RPMI7951 (cell line): ENCODE measurements at places on chromosomes 7 and 10. TPM values are rescaled to one million over a fixed set of nuclear protein-coding genes. Genes with fewer than 3 reads are reported as not detected.

- no peak for DNase-seq
Observed at GRCh38 chr10:15027741-15028140, 16.0 kb upstream of the OLAH start.

DNA sequence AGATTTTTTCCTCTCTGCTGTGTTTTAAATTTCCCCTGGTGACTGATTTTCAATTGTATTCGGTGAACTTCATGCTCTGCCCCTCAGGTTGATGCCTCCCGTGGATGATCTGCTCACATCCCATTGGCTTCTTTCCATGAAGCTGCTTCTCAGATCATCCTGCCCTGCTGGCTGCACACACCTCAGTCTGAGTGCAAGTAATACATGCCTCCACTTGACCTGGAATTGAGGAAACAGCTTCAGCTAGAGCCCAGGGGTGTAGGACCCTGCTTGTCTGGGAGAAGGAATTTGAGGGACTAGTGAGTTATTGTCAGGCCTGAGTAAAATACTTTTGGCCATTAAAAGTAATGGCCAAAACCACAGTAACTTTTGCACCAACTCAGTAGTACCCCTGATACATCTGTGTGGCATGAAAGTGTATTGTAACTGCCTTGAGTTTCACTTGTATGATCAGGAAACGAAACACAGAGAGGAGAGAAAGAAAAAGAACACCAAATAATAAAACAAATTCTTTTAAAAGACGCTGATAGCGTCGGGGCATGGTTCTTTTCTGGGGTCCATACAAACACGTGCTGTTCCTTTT lies 49.4 kb downstream of the SPAM1 start:
- DNase-seq = no peak

The HPS6 gene
- total RNA-seq = 5.3 and 10.7 TPM in 2 replicates

DNA sequence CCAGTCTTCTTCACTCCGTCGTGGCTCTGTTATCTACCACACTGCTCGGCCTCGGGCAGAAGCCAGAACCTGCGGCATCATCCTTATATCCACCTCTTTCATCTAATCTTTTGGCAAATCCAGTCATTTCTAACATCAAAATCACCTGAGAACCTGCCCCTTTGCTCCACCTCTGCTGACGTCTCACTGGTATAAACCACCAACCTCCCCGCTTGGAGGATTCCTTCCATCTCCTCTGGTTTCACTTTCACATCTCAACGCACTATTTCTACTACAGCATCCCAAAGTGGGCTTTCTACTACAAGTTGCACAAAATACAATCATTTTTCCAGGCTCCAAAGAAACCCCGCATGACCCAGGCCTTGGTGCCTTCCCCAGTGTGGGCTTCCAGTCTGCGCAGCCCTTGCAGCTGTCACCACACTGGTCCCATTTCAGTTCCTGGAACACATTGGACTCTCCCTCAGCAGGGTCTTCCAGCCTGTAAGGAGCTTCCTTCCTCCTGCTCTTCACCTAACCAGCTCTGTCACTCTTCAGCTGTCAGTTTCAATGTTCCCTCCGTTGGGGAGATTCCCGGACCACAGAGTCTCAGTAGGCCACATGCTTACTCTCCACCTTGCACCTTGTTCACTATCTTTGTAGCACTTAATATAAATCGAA lies 85.0 kb downstream of the PRKCQ start:
- DNase-seq = peak; percentile 41

The SH3PXD2A gene
- total RNA-seq = 9.7 and 10.7 TPM in 2 replicates

DNA sequence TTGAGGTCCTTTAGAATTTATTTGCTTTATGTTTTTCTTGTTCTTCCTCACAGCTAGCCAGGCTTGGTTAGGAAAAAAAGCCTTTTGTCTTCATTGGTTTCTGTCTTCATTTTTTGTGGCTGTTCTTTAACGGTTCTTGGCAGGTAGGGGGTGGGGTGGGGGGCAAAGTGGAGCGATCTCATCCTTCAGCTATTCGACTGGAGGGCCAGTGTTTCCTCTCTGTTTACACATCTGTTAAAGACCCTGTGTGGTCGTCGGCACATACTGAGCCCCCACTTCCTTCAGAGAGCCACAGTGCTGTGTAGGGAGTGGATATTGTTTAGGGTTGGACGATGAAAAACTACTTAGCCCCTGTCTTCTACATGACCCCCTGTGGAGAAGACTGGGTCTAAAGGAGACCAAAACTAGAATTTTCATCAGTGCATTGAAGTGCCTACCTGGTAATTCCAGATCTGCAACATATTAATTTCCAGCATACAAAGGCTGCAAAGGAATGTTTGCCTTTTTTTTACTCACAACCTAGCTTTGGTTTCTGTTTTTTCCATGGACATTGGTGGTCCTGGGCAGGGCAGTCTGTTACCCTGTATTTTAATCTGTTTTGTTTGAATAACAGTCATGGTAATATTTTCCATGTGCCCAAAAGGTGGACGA lies 29.0 kb downstream of the PRPF18 start:
- DNase-seq = no peak

- DNase-seq = no peak
Observed at GRCh38 chr10:5553400-5554170, 28.8 kb downstream of the CALML3 start.

The UFSP1 gene
- total RNA-seq = 2.7 and 2.9 TPM in 2 replicates

The TSPAN13 gene
- total RNA-seq = 4.4 and 5.5 TPM in 2 replicates

The TDRD1 gene
- total RNA-seq = not detected in 2 replicates

- DNase-seq = no peak
Observed at GRCh38 chr7:69018200-69018599, 580.1 kb upstream of the AUTS2 start.

The PAX4 gene
- not detected in 2 replicates for total RNA-seq

DNA sequence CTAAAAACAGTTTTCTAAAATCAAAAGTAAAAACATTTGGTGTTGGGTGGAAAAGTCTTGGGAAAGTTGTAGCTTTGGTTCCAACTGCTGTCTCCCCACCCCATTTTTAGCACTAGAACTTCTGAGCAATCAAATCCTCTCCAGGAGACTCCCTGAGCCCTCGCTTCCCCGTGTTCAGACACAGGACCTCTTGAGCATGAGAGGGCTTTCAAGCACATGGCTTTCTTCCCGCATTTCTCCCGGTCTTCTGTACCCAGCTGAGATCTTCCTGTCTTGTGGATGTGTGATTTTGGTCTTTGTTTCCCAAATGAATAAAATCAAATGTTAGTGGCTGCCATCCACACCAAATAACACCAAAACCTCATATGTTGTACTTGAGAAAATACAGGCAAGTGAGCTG lies 5.0 kb downstream of the CXCL12 start:
- DNase-seq = no peak

The PDZD7 gene
- total RNA-seq = 2.0 and 2.8 TPM in 2 replicates

DNA sequence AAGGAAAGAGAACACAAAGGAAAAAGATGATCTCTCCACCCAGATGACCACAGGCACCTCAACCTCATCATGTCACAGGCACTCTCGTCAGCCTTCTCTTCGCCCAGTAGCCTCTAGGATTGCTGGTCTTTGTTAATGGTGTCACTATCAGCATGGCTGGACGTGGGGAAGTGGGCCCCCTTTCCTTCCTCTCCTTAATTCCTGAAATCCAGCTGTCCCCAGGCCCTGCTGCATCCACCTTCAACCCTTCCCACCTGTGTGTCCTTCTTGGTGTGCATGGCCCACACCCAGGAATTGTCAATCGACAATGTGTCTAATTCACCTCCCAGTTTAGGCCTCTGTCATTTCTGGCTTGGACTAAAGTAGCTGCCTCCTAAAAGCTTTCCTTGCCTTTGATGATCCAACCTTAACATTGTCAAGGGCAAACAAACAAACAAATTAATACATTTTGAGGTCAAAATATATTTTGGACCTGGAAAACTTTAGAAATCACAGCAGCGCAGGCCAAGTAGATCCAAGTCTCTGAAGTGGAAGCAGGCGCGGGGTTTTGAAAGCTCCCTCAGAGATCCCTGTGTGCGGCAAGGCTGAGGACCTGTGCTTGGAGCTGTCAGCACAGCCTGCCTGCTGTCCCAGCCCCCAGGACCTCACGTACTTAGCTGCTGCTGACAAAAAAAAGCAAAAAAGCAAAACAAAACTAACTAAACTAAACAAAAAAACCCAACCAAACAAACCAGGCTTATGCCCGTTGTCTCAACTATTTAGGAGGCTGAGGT lies 193.3 kb upstream of the LYZL2 start:
- no peak for DNase-seq

GRCh38 chr10:118742032-118742431 lies 12.7 kb downstream of the CACUL1 start:
- no peak for DNase-seq

DNA sequence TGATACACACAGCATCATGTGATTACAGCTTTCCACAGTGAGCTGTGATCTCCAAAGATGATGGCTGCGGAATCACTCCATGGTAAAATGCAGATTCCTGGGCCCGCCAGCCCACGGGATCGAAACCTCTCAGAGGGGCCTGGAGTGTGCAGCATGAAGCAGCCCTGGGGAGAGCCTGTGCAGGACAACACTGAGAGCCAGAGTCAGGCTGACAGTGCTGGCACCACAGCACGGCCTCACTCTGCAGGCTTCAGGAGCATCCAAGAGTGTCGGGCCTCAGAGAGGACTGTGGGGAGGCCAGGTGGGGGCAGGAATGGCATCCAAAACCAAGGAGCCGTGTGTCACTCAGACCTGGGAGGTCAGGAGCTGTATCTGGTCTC lies 533.4 kb downstream of the TCERG1L start:
- no peak for DNase-seq

DNA sequence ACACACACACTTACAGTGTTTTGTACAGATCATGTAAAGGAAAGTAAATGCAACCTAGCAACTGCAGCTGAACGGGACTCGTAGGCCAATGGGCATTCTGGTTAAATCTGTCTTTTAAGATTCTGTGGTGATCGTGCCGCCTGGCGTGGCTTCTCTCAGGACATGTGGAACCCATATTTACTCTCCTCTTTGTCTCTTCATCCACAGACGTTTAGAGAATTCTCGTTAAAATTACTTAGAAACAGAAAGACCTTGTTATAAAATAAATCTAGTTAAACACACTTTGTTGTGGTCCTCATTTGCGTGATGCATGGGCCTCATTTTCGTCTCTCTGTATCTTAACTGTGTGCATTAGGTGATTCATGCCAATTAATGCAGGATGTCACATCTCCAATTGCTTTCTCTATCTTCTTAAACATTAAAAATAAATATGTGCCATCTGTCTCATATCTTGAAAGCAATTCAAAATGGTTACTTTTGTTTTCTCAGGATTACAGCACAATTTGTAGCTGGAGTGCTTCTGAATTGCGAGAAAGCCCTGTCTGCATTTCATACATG lies 11.5 kb downstream of the KLF6 start:
- DNase-seq = peak; percentile 42

DNA sequence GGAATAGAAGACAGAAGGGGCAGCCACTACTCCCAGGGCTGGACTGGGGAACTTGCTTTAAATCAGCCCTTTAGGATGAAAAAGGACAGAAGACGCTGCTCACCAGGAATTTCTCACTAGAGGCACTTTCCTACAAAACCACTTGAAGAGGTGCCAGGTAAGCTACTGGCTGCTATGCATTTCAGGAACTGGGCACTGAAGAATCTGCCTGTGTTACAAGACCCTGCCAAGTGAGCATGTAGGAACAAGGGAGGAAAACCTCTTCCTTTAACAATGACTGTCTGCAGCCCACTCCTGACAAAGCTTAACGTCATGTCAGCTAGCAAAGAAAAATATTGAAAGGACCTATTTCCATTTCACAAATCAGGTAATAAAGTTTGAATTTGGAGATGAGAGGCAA lies 5.8 kb upstream of the AGMO start:
- no peak for DNase-seq

DNA sequence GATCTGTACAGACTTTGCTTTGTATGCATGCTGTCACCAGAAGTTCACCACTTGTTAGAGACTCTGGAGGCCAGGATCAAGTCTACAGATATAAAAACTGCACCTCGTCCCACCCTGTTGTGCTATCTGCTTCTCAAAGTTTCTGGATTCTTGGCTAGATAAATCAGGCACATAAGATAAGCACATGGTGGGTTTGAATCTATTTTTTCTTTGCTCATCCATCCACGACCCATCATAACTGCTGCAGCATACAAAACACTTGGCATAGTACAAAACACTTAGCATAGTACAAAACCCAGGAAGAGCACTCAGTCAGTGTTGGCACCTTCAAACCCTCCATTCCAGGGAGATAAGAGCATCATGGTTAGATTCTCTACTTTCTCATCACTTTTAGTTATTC lies 42.4 kb upstream of the ANKRD1 start:
- no peak for DNase-seq

DNA sequence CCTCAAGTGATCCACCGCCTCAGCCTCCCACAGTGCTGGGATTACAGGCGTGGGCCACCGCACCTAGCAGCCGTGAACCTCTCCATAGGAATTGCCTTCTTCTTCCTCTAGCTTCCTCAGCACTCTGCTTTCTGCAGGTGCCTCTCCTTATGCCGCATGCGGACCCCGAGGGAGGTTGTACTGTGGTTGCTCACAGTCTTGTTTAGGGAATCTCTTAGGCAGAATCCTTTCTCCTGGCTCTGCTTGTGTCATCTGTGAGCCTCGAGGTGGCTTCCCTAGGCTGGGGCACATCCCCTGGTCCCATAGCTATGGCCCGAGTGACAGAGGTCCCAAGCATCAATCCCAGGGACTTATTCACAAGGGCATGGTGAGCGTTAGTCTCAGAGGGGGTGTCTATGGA lies 33.2 kb upstream of the GIMAP8 start:
- no peak for DNase-seq

DNA sequence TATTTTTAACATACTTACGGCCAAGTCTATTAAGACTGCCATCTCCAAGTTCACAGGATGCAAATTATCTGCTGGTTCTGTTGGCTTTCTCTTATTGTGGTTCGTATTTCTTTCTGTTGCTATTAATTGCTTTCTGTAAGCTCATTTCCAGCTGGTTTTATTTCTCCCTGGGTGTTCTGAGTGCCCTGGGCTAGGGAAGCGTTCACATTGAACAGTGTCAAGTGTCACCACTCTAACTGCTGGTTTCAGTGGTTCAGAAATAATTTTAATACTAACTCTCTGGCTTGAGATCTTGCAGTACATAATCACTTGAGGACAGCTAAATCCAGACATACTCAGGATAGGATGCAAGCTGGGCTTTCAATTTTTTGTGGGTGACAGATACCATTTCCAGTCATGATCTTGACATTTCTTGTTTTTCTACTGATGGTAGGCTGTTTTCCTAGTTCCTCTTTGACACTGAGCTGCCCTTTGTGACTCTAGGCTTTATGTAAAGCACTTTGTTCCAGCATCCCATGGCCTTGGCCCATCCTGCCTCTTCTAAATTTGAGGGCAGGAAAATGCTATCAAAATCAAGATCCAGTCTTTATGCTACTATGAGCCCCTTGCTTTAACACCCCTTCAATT lies 117.6 kb downstream of the SNX13 start:
- DNase-seq = no peak

The AGMO gene
- total RNA-seq = 1.1 and 1.4 TPM in 2 replicates

The ZNF503 gene
- 2.2 TPM in 2 replicates for total RNA-seq

The EXOSC1 gene
- total RNA-seq = 55.6 and 61.5 TPM in 2 replicates

The ADRB1 gene
- not detected in 2 replicates for total RNA-seq
